ENCODE measurements at places on chromosomes 2 and 18.

- no peak for DNase-seq
Observed at GRCh38 chr2:15939556-15939853, 845 bp upstream of the MYCN start.

GRCh38 chr2:151337643-151338042 is 19.7 kb upstream of the TNFAIP6 start:
- no peak for DNase-seq

- peak; percentile 9 for DNase-seq
Observed at GRCh38 chr2:128178650-128179460, 87.9 kb downstream of the UGGT1 start.

- no peak for DNase-seq
Observed at GRCh38 chr18:25842665-25843064, 247.7 kb downstream of the SS18 start.

DNA sequence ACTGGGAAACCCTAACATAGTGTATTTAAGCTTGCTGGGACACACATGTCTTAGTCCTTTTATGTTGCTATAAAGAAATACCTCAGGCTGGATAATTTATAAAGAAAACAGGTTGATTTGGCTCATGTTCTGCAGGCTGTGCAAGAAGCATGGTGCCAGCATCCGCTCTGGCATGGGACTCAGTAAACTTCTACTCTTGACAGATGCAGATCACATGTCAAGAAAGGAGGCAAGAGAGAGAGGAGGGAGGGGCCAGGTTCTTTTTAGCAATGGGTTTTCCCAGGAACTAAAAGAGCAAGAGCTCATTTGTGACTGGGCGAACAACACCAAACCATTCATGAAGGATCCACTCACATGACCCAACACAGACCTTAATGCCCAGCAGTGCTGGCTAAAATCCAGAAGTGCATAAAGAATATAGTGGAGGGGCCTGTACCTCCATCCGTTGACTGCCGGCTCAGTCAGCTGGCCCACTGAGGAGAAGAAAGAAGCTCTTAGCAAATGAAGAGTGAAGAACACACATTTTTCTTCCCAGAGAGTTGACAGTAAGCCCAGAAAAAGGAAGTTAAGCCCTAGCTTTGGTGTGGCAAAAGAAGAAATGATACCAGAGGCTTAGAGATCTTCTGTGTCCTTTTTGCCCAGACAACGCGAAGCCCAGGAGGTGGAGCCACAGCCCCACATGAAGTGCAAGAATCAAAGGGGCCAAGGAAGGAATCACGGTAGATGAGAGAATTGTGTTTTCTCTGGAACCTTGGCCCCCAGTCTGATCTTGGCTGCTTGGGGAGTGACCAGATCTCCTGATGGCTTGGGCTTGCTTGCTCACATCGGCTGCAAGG is 183.5 kb upstream of the FAM98A start:
- DNase-seq = no peak

GRCh38 chr2:62412347-62412742 is 93.7 kb downstream of the TMEM17 start:
- no peak for DNase-seq

GRCh38 chr2:96409820-96410164 is 74.2 kb downstream of the NCAPH start:
- no peak for DNase-seq

DNA sequence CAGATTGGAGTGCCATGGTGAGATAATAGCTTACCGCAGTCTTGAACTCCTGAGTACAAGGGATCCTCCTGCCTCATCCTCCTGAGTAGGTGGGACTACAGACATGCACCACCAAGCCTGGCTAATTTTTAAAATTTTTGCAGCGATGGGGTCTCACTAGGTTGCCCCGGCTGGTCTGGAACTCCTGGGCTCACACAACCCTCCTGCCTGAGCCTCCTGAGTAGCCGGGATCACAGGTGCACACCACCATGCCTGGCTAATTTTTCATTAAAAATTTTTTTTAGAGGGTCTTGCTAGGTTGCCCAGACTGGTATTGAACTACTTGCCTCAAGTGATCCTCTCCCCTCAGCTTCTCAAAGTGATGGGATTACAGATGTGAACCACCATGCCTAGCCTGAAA is 27.8 kb downstream of the RAB31 start:
- no peak for DNase-seq

Data from stimulated activated CD8-positive, alpha-beta memory T cell treated with anti-CD3 and anti-CD28 coated beads, Interleukin-4, amount 100 ng/mL, for 1 hour (primary cell).